ENCODE measurements at places on chromosomes 6 and 20.

DNA sequence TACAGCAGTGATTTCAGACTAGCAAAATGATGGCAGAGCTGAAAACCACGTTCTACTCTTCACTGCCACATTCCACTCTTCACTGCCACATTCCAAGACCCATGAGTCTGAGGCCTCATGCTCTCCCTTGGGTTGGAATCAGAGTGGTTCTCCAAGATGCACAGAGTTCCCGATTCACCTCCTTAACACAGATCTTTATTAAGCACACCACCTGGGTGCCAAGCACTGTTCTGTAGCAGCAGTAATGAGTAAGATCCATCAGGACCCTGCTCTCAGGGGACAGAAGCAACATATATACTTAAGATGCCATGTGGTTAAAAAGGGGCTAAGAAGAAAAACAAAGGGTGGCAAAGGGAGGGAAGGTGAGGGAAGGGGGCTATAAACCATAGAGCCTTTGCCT lies 26.9 kb downstream of the TSHZ2 start:
- no peak for DNase-seq

DNA sequence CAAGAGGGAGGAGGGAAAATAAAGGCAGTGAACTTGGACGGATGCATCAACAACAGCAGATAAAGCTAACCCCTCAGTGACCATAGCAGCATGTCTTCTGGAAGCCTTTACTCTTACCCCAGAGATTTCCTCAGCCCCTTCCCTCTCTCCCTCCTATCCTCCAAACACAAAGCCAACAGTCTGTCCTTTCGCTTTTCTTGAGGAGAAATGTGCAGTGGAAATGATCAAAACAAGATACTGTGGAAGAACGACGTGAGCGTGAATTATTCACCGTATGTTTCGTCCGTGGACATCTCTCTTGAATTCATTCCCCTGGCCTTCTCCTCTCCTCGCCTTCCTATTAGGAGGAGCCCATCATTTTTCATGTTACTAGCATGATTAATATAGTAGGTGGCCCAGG lies 8.5 kb downstream of the NRN1 start:
- no peak for DNase-seq

GRCh38 chr20:44231193-44231592 lies 15.9 kb upstream of the GDAP1L1 start:
- no peak for DNase-seq

- peak; percentile 56 for DNase-seq
Observed at GRCh38 chr6:166942393-166943168, 13.8 kb downstream of the RNASET2 start.

- no peak for DNase-seq
Observed at GRCh38 chr20:46298374-46298773, 9.9 kb downstream of the CDH22 start.

DNA sequence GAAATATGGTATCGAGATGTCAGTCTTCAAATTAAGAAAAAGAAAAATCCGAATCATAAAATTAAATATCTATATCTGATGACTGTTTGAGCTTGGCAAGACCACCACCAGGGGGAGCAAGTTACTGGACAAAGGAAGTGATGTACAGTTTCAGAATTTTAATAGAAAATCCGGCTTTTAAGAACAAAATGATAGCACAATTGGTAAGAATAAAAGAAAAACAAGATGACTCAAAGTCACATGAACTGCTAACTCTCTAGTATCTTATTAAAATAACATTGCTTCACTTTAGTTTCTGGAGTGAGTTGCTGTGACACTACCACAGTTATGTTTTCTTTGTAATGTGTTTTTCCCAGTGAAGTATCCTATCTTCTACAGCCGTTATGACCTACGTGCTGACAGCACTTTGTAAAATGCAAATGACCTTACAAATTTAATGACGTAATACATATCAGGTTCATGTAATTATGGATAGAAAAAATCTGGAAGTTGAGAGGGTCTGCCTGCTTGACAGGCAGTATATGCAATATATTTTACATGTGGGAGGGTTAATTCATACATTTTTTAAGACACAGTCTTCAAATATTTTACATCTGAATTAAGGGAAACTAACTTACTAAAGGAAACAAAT lies 405.3 kb upstream of the HS3ST5 start:
- DNase-seq: no peak

DNA sequence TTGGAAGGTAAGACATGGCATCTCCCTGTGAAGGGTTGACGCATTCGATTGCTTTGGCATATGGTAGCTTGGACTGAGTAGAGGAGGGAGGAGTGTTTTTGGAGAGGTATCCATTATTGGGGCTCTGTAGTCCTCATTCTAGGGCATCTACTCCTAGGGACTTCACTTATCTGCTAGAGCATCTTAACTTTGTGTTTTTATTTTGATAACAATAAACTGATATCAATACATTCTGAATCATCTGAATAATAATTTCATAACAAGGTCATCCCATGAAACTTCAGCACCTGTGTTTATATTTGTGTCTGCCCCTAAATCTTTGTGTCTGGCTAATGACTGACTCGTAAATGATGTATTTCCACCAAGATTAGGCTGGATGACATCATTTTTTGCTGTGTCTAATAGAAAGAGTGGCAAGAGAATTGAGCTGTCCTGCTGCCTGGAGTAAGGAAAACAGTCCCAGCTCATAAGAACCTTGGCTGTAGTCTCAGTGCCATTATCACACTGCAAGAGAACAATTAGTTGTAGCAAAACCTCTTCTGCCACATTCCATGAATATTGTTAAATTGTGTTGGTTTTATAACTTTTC lies 288.5 kb downstream of the PRL start:
- no peak for DNase-seq

- no peak for DNase-seq
Observed at GRCh38 chr6:1801401-1801800, 191.7 kb downstream of the FOXC1 start.

DNA sequence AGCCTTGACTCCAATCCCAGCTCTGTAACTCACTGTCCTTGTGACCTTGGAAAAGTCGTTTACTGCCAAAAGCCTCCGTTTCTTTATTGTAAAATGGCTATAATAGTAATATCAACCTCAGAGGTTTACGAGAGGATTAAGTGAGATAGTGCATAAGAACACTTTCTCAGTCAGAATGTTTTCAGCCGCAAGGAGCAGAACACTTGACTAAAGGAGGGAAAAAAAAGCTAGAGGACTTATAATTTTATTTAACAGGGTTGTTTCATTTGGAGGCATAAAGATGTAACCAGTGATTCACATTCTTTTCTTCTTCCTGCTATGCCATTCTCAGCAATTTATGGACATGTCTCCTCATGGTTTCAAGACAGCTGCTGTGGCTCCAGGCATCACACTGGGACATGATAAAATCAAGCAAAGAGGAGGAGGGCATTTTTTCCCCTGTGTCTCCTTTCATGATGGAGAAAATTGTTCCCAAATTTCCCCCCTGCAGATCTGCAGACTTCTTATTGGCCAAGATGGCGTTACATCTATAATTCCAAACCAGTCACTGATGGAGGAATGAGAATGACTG lies 143.0 kb upstream of the PTPN1 start:
- no peak for DNase-seq

- no peak for DNase-seq
Observed at GRCh38 chr6:158149641-158150040, 18.4 kb downstream of the SERAC1 start.

DNA sequence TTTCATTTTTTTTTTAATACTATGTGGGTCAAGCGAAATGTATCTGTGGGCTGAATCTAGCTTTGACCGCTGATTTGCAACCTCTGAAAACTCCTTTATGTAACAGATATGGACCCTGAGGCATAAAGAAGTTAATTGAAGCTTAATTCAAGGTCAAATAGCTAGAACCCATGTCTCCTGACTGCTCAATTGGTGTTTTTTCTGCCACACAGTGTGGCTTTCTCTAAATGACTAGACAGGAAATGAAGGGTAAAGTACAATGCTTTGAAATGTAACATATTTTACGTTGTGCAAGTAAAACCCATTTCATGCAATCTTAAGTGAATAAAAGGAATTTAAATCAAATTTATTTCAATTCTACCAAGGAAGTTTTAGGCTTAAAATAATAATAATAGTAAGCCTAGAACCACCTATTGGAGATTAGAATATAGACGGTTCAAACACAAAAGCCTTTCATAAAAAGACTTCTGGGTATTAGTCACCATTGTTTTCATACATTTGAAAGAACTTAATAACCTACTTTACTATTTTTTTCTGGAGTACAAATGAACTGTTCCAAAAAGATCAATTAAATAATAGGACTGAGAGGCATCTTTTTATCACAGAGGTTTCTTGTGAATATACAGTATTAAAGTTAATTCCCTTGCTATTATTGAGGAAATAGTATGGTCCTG lies 279.8 kb downstream of the EPHA7 start:
- no peak for DNase-seq

DNA sequence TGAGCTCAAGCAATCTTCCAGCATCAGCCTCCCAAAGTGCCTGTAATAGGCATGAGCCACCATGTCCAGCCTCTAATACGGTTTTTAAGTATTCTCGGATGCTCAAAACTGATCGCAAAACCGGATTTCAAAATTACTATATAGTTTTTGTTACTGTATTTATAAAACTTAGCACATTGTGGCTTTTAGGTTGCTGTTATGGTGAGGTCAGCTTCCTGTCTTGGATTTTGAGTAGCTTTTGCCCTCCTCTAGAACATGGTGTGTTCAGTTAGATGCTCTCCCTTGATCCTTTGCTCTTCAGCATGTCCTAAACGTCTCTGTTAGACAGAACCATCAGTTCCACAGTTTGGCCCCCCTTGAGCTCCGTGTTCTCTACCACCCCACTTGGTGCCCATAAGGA lies 96.2 kb downstream of the RPP40 start:
- DNase-seq: no peak

GRCh38 chr6:69164564-69165229 lies 529.6 kb downstream of the ADGRB3 start:
- no peak for DNase-seq

GRCh38 chr20:60491051-60491581 lies 532.9 kb downstream of the CDH26 start:
- DNase-seq: no peak

All from CD4-positive, alpha-beta T cell treated with Interleukin-1 beta for 1 hour (primary cell).